ENCODE measurements at places on chromosomes 2 and 18.

GRCh38 chr2:202109139-202109736 is 36.2 kb downstream of the KIAA2012 start:
- no peak for DNase-seq

DNA sequence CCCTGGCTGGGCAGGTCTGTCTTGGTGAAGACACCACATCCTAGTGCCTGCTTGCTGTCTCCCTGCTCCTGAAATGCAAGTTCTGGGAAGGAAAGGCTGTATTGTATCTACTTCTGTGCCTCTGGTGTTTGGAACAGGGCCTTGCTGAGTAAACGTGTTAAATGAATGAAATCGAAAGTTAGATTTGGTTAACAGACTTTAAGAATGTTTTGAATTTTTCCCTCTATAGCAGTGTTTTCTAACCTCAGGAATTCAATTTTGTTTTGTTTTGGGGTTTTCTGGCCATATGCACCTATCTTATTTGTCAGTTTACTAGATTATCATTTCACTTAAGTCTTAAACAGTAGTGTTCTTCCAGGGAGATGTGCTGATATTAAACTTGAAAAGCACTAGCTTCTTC is 20.7 kb downstream of the FARP2 start:
- DNase-seq: no peak

- no peak for DNase-seq
Measured at GRCh38 chr18:7958081-7958896, 391.2 kb downstream of the PTPRM start.

- no peak for DNase-seq
Measured at GRCh38 chr18:59669872-59670657, 27.2 kb downstream of the CCBE1 start.

- DNase-seq: no peak
Measured at GRCh38 chr18:24227977-24228666, 89.3 kb downstream of the CABYR start.

DNA sequence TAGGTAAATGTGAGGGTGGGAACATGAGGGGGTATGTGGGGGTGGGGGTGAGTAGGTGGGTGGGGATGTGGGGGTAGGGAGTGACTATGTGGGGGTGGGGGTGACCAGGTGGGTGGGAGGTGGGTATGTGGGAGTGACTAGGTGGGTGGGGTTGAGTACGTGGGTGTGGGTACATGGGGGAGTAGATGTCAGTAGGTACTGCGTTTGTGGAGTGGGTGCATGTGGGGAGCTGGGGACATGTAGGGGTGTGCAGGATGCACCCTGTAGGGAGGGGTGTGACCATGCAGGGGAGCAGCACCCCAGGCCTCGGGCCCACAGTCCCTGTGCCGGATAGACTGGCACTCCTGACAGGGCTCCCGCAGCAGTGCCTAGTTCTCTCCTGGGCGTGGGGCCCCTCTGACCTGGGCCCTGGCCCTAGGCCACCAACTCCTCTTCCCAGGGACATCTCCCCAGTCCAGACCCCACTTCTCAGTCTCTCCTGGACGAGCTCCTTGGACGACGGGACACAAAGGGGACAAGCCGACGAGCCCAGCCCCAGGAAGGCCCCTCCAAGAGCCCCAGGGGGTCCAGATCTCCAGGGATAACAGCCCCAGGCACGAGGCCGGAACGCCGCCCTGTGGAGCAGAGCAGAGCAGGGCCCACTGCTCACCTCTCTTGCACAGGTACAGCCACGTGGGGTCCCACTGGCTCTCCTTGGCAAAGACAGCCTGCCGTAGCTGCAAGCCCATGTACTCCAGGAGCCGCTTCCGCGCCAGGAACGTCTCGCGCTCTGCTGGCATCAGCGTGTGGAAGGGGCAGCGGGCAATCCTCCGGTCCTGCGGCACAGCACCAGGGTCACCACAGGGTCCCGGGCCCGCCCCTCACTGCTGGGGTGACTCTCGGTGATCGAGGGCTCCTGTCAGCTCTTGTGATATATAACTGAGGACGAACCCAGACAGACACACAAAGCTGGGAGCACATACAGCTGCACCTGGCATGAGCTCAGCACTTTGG is 58.2 kb downstream of the ANKMY1 start:
- DNase-seq: no peak

GRCh38 chr2:102660574-102660973 is 41.2 kb downstream of the SLC9A2 start:
- no peak for DNase-seq

GRCh38 chr2:239118675-239119211 is 270.9 kb downstream of the TWIST2 start:
- DNase-seq: no peak

GRCh38 chr2:25161055-25161781 is 7.2 kb downstream of the POMC start:
- peak; percentile 43 for DNase-seq

DNA sequence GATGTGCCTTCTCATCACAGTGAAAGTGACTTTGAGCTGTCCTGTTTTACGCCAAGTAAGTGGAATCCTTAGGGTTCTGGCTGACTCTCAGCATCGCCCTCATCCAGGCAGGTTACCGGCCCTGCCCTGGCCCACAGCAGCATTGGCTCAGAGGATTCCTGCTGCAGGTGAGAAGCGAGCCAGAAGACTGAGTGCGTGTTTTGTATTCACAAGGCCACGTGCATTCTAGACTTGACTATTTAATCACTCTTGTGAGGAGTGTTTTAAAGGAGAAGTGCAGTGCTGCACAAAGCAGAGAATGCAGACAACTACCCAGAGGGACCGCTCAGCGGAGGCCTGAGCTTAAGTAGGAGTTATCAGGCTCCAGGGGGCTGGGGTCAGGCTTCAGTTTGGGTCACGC is 48.3 kb downstream of the LAMA3 start:
- DNase-seq: no peak

- DNase-seq: no peak
Measured at GRCh38 chr18:74797577-74798151, 200.0 kb downstream of the ZNF407 start.

- DNase-seq: no peak
Measured at GRCh38 chr18:8484951-8485350, 124.3 kb upstream of the RAB12 start.

GRCh38 chr2:201262718-201263117 is 2.4 kb downstream of the CASP8 start:
- no peak for DNase-seq

DNA sequence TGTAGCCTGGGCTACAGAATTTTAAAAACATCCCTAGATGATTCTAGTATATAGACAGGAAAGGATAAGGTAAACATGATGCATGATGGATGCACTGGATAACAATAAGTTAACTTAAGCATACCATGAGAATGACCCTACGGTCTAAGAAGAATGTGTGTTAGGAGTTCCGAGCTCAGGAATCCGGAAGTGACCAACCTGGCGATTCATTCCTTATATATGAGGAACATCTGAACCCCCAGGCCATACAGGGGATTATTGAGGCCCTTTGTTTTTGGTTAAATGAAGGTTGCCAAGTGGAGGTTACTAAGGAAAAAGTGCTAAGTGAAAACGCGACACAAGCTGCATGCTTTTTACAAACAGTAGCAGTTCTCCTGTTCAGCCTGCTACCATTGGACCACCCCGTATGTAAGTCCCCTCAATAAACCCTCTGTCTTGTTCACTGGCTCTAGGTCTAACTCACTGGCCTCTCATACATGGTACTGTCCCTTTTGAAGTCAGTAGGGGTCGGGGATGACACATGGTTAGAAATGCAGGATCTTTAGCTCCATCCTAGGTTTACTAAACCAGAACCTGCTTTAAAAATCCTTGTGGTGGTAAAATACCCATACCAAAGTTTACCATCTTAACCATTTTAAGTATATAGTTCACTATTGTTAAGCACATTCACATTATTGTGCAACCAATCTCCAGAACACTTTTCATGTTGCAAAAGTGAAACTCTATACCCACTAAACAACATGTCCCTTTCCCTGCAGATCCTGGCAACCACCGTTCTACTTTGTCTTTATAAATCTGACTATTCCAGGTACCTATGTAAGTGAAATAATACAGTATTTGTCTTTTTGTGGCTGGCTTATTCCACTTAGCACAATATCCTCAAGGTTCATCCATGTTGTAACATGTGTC is 111.0 kb upstream of the MAP4K3 start:
- no peak for DNase-seq

DNA sequence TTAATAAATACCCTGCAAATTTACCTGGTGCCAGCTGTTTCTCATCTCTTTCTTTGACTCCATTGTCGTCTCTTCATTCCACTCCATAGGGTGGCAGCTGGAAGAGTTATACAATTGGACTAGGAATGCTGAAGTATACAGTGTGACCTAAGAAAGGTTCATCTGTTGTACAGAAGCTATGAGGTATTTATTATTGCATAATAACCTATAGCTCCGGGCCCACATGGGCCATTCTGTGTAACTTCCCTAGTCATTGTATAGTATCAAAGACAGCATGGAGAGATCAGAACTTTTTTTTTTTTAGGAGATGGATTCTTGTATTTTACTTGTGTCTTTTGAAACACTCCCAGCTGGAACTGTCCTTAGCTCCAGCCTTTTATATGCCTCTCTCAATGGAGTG is 26.2 kb downstream of the BMP10 start:
- DNase-seq: no peak

DNA sequence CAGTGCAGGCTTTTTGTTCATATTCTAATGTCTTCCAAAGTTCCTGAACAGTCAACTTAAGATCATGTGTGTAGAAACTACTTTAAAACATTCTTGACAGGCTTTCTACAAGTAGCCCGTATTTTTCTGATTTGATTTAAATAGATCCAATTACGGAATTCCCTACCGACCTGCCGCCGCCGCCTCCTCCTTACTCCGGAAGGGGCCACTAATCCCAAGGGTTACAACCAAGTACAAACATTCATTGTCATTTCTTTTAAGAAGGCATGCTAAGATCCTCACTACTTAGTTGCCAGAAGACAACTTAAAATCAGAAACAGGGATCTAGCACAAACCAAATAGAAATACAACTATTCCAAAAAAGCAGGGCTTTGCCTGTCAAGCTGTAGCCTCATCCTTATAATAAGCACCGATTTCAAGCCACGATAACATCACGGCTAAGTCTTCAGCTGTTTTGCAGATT is 784 bp downstream of the WDR33 start:
- DNase-seq: no peak

DNA sequence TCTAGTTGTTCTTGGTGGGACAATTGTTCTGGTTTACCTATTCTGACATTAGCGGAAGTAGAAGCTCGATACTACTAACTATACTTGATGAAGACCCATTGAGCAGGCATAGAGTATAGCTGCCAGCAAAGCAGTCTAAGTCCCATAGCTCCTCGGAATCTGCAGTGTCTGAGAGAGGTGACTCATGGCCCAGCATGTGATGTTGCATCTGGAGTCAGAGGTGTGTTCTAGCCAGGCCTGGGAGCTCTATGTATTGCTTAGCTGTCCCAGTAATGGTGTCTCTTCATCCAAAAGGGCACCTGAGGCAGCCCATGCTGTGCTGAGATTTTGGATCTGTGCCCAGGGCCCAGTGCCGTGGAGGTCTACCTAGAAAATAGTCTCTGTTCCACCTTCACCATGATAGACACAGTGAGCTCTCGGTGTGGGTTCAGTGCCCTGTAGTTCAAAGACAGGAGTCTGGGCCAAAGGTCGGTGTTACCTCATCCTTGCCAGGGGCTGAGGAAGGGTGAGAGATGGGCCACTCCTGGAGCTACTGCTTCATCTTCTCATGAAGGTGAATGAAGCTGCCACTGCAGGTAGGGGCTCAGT is 47.3 kb downstream of the MEX3C start:
- DNase-seq: no peak

DNA sequence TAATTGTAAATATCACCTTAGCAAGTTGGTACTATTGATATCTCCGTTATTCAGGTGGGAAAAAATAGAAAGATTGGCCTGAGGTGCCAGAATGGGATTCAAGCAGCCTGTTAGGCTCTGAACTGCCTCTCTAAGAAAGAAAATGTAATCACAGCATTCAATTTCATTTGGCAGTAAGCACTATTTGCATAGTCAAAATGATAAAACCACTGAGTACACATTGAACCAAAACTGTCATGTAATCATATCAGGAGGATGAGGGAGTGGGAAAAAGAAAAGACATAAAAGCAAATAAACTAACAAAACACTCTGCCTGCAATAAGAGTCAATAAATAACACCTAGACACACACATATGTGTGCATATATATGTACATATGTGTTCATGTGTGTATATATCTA is 103.9 kb upstream of the TACR1 start:
- no peak for DNase-seq

DNA sequence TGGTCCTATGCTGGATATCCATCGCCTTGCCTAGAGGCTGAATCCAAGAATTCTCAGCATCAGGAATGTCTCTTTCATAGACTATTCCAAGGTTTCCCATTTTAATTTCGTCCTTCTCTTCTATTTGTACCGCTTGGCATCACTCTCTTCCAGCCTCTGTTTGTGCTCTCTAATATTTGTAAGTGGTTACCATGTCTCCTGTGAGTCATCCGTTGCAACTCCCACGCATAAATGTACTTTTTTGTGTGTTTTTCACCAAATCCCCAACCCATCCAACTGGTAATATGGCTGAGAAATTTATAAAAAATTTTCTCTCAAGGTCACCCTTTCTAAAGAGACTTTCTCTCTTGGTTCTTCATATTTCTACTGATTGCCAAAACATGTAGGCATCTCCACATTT is 21.8 kb downstream of the COLEC12 start:
- no peak for DNase-seq

- no peak for DNase-seq
Measured at GRCh38 chr2:190497428-190497827, 37.1 kb downstream of the NEMP2 start.

DNA sequence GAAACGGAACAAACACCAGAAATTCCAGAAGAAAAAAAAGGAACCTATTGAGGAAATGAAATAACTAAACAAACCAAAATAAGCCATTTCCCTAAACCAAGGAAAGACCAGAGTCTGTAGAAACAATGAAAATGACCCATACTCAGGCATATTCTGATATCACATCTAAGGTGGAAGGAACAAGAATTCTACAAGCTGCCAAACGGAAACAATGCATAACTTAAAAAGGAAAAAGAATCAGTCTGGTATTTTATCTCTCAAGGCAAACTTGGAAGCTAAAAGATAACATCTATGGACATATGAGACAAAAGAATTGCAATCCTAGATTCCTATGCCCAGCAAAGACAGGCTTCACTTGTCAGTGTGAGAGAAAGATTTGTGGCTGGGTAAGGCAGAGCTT is 326.2 kb downstream of the PDE11A start:
- no peak for DNase-seq

DNA sequence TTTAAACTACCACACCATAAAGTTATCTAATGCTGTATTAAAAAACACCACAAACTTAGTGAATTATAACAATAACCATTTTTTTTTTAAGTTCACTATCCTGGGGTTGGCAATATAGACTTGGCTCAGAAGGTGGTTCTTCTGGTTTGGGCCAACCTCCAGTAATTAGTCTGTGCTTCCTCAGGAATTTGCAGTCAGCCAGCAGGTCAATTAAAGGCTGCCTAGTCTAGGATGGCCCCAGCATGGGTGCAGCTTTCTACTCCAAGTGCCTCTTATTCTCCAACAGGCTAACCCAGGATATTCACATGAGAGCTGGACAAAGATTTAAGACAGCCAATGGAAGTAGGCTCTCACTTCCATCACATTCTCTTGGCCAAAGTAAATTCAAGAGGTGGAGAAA is 379.1 kb upstream of the FIGN start:
- no peak for DNase-seq

GRCh38 chr2:34949316-34949715 is 1350.2 kb upstream of the FAM98A start:
- DNase-seq: no peak
